Ecto neural progenitor cell (in vitro differentiated cells): ENCODE measurements at places on chromosomes 6 and 20.

DNA sequence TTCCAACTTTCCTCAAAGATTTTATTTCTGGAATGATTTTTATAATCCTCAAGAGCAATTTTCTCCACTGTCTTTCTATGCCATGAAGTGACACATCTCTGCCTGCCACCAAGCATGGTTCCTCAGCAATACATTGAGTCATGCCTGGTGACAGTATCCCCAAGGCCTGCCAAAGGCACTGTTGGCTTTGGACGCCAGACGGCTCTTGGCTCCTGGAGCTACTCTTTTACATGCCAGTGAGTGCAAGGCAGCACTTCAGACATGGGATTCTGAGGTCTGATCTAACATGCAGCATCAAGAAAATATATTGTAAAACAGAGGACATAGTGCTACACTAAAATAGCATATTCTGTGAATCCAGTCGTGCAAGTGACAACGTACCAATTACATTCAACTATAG, 20.1 kb upstream of the PLEKHG1 start:
- no peak for DNase-seq

GRCh38 chr20:51416532-51417249, 125.8 kb downstream of the NFATC2 start:
- DNase-seq: no peak

- no peak for DNase-seq
Observed at GRCh38 chr6:39225946-39226437, 3.3 kb downstream of the KCNK5 start.

DNA sequence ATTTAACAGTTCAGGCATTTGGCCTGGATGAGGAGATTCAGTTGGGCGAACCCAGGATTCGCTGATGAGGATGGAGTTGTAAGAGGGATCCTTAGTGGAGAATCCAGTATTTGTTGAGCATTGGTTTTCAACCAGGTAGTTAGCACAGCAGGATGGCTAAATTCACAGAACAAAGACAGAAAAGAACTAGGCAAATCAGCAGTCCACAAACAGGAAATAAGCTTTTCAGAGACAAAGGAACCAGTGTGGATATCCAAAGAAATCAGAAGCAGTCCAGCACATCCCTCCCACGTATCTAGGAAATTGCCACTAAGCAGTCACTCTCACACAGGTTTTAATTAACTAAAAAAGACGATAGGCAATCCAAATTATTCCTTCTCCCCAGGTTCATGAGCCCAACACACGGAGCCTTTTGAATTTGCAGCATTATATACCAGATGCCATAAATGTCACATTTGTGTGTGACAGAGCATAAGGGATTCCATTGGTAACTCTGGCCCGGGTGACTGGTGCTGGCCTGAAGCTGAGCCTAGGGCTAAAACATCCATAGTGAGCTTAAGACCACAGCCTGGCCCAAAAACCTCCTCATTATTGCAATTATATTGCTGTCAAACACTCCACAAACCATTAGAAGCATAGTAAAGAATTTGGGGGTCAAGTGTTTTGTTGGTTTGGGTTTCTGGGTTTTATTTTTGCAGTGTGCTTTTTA, 131.5 kb downstream of the SOBP start:
- DNase-seq: no peak

GRCh38 chr20:1627200-1627550, 7.4 kb upstream of the SIRPB1 start:
- DNase-seq: no peak

DNA sequence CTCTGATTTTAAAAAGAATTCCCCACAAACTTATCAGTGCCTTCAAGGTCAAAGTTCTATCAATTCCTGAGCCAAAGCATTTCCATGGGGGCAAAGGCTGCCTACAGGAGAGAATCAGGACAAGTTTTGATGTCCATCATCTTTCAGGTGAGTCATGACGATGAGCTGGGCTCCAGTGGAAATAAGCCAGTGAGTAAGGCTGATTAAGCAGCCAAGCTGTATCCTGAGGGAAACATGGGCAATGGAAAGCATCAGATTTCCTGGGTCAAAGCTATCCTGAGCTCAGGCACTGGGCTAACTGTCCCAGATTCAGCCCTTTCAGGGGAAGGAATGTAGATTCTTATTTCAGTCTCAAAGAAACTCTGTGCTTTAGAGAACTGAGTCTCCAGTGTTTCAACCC, 377.4 kb downstream of the CD109 start:
- no peak for DNase-seq

- DNase-seq: no peak
Observed at GRCh38 chr20:38838326-38838725, 32.8 kb downstream of the PPP1R16B start.
